ENCODE measurements at places on chromosomes 6 and 20.

DNA sequence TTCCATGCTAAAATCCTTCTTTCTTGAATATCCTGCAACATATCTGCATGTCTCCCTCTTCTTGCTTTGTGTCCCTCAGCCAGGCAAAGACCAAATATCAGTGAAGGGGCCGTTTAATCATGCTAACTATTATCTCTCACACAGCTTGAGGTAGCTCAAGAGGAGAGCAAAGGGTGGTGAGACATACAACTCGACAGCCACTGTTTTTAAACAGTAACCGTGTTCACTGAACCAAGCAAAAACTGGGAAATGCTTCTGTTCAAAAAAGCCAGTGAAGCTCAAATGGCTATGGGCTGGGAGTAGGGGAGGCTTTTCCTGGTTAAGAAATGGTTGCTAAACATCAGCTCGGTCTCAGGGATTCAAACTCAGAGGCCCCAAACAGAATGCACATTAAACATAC, 83.4 kb downstream of the MAP7 start:
- DNase-seq, result no peak

DNA sequence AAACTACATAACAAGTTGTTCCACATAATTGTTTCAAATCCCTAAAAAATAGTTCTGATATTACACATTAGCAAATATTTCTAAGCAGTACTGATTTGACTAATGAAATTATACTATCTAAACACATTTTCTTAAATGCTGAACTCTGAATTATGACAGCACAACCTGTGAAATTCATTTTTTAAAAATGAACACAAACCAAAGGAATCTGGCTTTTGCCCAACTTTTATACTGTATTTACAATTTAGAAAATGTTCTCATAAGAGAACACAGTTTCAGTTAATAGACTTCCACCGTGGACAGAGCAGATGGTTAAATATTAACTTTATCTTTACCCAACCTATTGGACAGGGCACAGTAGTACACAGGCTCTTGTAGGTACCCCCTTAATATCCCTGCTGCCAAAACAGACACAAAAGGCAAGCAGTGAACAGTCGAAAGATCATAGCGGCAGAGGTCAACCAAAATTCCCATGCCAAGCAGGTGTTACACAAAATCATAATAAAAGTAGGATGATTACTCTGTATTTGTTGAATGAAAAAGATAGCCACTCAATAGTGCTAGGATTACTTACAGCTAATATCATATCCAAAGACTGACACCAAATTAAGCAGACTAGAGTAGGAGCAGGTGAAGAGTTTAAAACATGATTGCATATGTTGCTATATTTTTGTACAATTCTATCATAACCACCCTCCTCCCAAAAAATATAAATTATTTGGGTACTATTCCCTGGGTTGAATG, 122.5 kb downstream of the RNGTT start:
- no peak for DNase-seq

DNA sequence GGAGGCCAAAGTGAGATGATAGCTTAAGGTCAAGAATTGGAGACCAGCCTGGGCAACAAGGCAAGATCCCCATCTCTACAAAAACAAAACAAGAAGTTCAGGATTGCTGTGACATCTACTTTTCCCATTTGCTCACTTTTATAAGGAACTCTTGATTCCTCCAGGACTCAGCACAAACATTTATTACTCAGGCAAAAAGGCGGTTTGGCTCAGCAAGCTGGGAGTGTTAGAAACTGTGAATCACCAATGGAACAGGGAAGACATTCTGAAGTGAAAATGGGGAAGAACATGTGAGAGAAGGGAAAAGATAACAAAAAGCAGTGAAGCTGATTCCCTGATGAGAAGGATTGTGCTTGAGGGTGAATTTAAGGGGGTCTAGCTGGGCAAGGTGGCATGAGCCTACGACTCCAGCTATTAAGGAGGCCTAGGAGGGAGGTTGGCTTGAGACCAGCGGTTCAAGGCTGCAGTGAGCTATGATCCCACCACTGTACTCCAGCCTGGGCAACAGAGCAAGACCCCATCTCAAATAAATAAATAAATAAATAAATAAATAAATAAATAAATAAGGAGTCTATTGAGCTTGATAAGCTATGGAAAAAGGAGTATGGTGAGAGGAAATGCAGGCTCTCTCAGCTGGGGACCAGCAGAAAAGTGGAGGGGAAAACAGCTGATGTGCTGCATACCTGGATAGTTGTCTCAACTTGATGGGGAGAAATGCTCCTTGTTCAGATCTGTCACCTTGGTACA, 65.4 kb upstream of the HDDC2 start:
- DNase-seq, result no peak

GRCh38 chr20:36259177-36260061, 23.1 kb downstream of the AAR2 start:
- no peak for DNase-seq

- peak; percentile 54 for DNase-seq
Observed at GRCh38 chr6:112027942-112028674, 25.8 kb upstream of the CCN6 start.

Measured in OCI-LY7 (cell line).